ENCODE measurements at places on chromosomes 7 and 10.

GRCh38 chr7:143177374-143178119 is 5.7 kb upstream of the TAS2R39 start:
- H3K4me3 ChIP-seq, result no peak overlapping the region
- no peak overlapping the region for H3K27ac ChIP-seq
- DNase-seq, result no peak
- no peaks in the 10 kb centered on the region for H3K4me1 ChIP-seq
- no peaks in the 10 kb centered on the region for H3K36me3 ChIP-seq

DNA sequence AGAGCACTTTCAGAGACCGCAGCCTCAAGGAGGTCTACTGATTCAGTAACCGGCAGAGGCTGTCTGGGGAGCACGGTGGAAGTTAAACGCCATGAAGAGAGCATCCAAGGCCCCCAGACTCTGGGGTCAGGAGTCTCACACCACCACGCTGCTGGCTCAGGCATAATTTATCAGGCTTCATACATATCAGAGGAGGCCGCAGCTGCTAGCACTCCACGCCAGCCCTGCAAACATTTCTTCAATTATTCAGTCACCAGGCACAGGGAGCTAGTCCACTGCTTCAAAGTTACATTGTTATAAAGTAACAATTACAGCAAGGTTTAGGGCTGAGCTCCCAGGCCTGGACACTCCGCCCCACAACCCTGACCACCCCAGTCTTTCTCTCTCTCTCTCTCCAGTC is 97.8 kb downstream of the PAXIP1 start:
- no peak overlapping the region for H3K4me3 ChIP-seq
- peaks cover 3% of the 10 kb centered on the region for H3K4me1 ChIP-seq
- H3K36me3 ChIP-seq, result no peaks in the 10 kb centered on the region
- DNase-seq, result no peak
- no peak overlapping the region for H3K27ac ChIP-seq

DNA sequence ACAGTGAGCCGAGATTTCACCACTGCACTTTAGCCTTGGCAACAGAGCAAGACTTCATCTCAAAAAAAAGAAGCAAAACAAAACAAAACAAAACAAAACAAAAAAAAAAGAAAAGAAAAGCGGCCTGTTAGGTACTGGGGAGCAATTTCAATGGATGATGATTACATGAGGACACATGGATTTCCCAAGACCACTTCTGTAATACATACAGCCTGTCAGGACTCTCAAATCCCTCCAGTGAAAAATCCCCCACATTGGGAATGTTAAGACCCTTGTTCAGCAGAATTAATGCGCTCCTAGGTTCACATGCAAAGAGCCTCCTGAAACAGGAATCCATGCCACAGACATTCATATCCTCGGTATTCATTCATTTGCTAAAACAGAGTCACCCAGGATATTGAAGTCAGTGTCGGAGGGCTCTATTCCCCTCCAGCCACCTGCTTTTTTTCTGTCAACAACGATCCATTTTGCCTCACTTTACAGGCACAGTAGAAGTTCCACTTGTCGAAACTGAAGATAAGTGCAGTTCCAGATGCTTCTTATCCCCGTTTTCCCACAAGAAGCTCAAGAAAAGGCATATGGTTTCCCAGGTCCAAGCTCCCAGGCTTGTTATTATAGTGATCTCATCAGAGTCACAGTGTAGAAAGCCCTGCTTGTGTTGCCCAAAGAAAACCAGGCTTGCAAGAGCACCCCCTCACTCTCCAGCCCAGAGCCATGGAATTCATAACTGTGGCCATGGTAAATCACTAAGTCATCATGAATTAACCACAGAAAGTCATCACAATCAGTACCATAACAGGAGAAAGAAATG is 20.2 kb downstream of the SLC16A12 start:
- H3K27me3 ChIP-seq, result peaks cover 8% of the 10 kb centered on the region
- H3K4me3 ChIP-seq, result no peak overlapping the region
- H3K4me1 ChIP-seq, result no peaks in the 10 kb centered on the region
- DNase-seq, result no peak
- H3K36me3 ChIP-seq, result no peaks in the 10 kb centered on the region

DNA sequence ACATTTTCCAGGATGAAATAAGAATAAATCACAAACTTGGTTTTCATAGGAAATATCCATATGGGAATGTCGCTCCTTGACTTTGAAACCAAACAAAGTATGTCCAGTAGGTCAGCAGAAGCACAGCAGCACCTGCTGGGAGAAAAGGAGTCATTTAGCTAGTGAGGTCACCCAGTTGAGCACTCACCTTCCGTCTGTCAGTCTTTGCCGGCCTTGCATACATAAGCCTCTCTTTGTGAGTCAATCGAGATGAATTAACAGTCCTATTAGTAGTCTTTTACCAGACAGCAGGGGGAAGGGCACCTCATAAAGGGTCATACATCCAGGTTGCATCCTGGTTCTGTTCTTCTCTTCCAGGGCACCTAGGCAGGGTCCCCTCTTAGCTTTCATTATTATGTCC is 232.5 kb upstream of the FZD1 start:
- no peaks in the 10 kb centered on the region for H3K4me1 ChIP-seq
- DNase-seq, result no peak
- H3K27ac ChIP-seq, result no peak overlapping the region
- H3K27me3 ChIP-seq, result no peaks in the 10 kb centered on the region

- no peak overlapping the region for H3K27ac ChIP-seq
- no peaks in the 10 kb centered on the region for H3K27me3 ChIP-seq
- no peaks in the 10 kb centered on the region for H3K4me1 ChIP-seq
- no peak for DNase-seq
Measured at GRCh38 chr7:146346096-146346495, 229.5 kb downstream of the CNTNAP2 start.

Measured in activated T-helper 2 cell treated with anti-CD3 and anti-CD28 coated beads, Interferon-gamma antibody, Interleukin-2, Interleukin-4, amounts not matched to agents 10 μg/mL and 5 μg/mL and 100 μg/mL, durations not matched to agents 14 hours and 24 hours and 36 hours (primary cell).